Erythroblast (primary cell): ENCODE measurements at places on chromosomes 2 and 18.

GRCh38 chr2:218027426-218028188, 24.8 kb upstream of the TNS1 start:
- no peak for DNase-seq

DNA sequence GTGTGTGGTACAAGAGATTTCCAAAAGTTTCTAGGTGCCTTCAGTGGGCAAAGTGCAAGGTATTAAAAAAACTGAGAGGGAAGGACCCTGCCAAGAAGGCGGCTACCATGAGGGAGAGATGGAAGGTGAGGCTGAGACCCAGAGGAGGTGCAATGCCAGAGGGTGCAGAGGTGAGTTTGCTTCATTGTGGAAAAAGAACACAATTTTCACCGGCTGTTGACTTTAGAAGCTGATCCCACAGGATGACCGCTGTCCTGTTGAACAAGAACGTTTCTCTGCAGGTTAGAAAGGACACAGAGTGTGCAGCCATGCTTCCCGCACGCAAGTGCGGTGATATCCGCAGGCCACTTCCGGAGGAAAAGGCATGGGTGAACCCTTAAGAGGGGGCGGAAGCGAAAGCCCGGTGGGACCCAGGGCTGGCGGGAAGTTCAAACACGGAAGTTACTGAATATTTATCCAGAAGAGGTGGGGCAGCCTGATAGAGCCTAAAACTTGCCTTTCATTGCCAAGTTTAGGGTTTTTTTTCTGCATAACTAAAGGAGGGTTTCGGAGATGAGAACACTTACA, 16.6 kb downstream of the SP110 start:
- no peak for DNase-seq

DNA sequence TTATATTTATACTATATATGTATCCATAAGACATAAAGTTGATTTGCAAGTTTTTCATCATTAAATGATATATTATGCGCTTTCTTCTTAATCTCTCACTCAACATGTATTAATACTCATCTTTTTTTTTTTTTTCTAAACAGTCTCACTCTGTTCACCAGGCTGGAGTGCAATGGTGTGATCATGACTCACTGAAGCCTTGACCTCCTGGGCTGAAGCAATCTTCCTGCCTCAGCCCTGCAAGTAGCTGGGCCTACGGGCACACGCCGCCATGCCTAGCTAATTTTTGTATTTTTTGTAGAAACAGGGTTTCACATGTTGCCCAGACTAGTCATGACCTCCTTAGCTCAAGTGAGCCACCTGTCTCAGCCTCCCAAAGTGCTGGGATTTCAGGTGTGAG, 51.4 kb upstream of the MAP4K3 start:
- no peak for DNase-seq

DNA sequence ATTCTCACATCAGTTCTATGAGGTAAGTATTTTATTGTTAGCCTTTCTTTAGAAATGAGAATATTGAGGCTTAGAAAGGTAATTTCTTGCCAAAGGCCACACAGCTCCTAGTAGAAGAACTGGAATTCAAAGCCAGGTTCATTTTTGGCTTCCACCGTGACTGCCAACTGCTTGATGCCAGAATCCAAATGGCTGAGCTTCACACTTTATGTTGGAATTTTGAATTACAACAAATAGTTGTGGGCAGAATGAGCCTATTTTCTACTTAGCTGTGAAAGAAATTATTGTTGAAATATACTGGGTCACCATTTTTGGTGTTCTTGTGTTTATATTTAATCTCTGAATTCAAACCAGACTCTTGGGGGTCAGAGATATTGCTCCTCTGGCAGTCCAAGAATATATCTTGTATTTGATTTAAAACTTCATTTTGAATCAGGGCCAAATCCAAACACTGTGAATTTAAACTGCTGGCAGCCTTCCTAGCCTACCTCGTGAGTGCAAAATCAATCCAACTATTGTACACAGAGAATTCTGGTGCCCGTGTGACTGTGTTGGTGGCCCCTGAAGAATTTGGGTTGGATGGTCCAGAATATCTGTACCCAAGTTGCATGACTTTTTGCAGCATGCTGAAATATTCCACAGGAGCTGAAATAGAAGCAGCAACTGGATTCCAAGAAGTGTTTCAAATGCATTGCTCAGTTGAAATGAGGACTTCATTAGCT, 35.6 kb upstream of the LPIN1 start:
- no peak for DNase-seq

- DNase-seq, result peak; percentile 67
Measured at GRCh38 chr18:11943551-11943950, 35.4 kb upstream of the MPPE1 start.

- peak; percentile 77 for DNase-seq
Measured at GRCh38 chr2:208252716-208253492, 2.0 kb downstream of the IDH1 start.

- no peak for DNase-seq
Measured at GRCh38 chr2:67544286-67544685, 147.2 kb downstream of the ETAA1 start.

DNA sequence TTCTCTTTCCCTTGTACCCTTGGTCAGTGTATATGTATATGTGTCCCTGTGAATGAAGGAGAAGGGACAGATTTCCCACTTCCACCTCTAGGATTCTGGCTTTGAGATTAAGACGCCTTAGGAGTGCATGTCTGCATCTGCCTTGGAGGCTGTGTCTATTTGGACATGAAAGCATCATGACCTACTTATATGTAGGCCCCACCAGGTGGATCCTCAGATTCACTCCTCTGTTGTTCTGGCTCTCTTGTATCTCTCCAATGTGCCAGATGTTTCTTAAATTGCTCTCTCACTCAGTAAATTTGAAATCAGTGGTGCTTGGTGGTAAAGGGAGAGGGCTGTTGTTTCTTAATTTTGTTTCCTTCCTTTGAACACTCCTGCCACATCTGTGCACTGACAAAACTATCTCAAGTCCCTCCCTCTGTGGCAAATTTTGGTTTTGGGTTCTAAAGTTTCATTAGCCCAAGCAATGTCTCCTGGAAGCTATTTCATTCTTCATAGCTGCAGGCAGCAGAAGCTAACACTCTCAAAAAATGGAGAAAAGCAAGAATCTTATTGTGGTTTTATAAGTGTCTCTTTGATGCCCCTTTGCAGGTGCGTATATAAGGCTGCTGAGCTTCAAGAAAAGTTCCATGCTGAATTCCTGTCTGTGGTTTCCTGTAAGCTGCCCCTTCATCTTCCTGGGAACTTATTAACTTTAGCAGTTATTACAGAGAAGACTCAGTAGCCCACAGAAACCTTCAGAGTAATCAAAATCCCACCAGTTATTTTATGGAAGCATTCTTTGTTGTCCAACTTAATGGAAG, 179.7 kb upstream of the SETBP1 start:
- DNase-seq, result no peak

GRCh38 chr2:10847008-10847407, 34.4 kb upstream of the PDIA6 start:
- DNase-seq, result no peak

DNA sequence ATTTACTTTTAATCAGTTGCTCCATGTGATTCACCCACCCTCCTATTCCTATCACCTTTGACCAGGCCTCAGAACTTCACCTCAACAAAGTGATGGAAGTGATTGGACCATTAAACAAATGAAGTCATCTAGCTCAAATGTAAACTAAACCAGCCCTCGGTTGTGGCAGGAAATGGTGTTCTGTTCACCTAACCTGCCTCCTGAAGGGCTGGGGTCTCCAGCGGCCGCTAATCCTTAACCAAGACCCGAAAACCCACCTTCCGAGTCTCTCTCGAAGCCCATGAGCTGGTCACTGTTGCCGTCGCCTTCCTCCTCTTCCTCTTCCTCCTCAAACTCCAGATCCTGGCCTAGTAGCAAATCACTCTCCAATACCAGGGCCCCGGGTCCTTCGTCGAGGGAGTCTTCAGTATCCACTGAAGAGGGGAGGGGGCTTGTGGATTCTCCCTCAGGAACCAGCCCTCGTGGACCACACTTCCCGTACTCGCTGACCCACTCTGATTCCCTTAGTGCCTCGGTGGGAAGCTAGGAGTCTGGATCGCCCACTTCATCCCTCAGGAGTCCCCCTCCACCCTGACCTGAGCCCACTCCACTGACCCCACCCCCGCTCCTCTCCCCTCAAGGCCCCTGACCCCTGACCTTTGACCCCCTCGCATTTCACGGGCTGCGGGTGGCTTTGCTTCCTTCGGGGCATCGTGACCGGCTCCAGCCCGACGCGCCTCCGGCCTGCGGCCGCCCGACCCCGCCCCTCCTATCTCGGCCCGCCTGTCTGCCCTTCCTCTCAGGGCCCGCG, 503 bp downstream of the ZNF513 start:
- peak; percentile 83 for DNase-seq

GRCh38 chr2:159065891-159066290, 97.5 kb downstream of the TANC1 start:
- no peak for DNase-seq

DNA sequence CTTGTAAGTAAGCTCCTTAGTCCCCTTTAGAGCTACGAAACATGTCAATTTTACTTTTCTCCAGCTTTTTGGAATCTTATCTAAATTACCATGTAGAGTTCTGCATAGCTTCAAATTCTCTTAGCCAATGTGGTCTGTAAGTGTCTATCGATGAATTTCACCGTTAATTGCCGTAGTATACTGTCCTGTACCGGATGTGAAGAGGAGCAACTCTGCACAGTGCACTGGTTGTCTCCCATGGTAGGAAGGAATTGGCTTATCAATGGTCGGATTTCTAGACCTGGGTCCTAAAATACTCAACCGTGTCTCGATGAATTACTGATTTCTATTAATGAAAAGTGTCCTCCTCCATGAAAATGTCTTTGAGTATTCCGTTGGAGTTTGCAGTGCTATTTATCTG, 1.9 kb downstream of the NOP58 start:
- peak; percentile 48 for DNase-seq

DNA sequence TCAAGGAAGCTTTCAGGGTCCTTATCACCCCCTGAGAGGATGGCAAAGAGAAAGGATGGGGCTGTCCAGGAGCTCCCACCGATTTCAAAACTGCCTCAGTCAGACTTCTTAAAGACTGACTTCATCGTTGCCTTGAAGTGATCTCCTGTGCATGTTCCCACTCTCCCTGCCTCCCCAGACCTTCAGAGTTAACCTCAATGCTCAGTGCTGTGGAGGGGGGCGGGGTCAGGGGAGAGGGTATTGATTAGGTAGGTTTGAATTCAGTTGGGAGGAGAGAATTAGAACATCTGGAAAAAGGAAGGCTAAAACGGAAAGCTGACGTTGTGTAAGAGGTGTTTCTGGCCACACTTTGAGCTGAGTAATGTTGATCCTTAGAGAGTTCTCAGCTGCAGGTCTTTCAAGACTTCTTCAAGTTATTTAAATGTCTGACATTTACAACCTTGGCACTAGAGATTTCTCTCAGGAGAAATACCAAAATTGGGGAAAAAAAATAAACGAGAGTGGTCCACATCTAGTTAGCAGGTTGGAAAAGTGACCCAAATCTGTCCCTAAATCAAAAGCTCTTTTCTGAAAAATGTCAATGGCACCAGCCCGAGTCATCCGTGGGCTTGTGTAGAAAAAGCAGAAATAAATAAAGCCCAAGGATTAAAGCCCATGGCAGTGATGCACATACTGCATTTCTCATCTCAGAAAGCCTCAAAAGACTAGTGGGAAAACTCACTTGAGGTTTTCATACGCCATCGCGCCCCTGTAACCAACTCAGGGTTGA, 134.7 kb upstream of the EPAS1 start:
- DNase-seq, result no peak

GRCh38 chr2:33532146-33532545, 55.7 kb downstream of the RASGRP3 start:
- DNase-seq, result no peak

GRCh38 chr2:39996653-39997080, 217.6 kb upstream of the THUMPD2 start:
- DNase-seq, result no peak

GRCh38 chr2:38672445-38673391, 6.8 kb downstream of the GALM start:
- no peak for DNase-seq

DNA sequence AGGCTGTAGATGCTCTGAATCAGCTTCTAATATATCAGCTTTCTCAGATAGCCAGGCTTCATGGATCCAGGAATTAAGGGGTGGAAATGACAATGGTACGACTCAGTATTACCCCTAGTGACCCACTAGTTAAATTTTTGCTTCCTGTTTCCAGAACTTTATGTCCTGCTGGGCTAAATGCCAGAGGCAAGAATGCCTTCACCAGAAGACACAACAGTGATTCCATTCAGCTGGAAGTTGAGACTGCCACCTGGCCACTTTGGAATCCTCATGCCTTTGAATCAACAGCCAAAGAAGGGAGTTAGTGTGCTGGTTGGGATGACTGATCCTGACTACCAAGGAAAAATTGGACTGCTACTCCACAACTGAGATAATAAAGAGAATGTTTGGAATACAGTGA, 239.1 kb downstream of the ASXL3 start:
- no peak for DNase-seq

DNA sequence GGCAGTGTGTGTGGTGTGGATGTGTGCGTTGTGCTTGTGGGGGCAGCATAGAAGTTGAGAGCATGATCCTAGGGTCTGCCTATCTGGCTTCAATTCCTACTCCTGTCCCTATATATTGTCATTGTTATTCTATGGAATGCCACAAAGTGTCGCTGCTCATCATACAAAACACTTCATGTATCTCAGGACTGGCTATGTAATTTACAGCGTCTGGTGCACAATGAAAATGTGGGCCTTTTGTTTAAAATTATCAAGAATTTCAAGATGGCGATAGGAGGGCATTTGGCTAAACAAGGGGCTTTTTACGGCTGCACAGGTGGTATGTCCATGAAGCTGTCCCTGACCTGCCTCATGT, 3.4 kb downstream of the SERPINB2 start:
- DNase-seq, result no peak

DNA sequence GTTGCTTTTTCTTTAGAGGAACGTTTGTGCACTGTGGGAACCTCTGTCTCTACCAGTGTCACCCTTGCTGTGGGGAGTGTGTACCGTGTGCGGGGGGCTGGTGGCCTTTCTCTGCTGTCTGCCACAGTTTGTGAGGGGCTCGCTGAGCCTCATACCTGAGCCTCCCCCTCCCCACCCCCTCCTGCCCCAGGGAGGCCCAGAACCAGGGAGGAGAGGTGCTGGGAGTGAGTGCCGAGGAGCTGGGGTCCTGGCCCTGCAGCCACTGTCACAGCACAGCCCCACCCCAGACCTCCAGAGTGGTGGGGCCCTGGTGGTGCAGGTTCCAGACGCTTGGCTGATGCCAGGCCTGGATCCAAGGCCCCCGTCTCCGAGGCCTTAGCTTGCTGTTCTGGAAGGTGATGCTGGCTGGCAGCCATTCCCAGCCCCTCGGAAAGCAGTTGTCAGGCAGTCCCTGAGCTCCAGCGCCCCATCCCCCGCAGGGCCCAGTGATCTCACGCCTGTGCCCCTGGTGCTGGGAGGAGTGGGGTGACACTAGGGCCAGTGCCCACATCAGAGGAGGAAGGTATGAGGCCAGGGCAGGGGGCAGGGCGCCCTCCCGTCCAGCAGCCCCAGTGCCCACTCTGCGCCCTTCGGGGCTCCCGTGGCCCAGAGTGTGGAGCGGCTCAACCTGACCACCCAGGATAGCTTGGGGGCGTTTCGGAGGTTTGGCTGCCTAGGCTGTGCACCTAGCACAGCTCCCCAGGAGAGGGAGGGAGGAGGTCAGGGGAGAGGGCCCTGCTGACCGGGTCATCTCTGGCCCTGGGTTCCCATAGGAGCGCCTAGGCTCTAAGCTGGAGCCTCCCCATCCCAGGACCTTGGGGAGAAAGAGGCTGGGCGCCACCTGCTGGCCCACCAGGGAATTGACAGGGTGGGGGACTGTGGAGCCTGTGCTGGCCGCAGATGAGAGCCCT, 53.0 kb upstream of the ALPP start:
- peak; percentile 33 for DNase-seq
